Activated CD4-positive, alpha-beta memory T cell treated with anti-CD3 and anti-CD28 coated beads for 36 hours (primary cell): ENCODE measurements at places on chromosomes 12 and 14. TPM values are rescaled to one million over a fixed set of nuclear protein-coding genes. Genes with fewer than 3 reads are reported as not detected.

SPTLC2 gene
- 23.6 TPM for total RNA-seq

CREBL2 gene
- total RNA-seq: 30.4 TPM

DNA sequence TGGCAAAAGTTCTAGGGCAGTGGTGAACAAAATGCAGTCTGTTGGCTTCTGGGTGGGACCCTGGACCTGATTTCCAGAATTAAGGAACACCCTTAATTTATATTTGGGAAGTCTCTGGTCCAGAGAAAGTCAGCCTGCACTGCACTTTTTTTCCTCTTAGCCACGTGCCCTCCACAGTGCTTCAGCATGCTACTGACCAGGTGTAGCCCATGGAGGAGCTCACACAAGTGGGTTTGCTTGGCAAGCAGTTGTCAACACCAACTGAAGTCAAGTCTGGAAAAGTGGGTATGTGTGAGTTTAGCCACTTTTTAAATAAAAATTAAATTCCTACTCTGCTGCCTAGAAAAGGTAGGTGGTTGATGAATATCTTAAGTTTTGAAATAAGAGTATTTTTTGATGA, 111.3 kb downstream of the DAAM1 start:
- no peak for DNase-seq

NOS1 gene
- not detected for total RNA-seq

DNA sequence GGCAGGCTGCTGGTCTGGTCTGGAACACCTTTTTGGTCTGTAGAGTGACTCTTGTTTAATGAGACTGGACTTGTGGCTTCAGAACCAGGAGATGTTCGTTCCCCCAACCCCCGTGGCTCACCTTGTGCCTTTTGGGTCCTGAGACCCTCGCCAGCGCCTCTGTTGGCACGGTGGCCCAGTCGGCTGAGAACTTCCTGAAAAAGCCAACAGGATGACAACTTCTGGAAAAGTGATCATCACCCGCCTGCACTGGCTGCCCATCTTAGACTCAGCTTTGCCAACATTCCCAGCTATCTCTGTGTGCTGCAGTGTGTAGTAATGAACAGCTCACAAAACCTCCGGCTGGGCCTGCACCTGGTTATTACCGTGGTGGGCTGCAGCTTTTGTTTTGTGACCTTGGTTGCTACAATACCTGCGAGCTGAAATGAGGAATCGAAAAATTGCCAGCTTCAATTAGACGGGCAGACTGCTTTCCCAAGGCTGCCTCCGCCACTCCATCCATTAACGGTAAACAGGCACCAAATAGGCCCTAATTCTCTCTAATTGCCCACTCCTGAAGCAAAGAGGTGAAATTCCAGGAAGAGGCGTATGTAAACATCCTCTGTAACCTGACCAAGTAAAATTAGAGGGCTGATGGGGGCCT, 16.0 kb downstream of the MEG3 start:
- no peak for DNase-seq

- DNase-seq: no peak
Measured at GRCh38 chr12:108479364-108480070, 35.6 kb upstream of the FICD start.

DNA sequence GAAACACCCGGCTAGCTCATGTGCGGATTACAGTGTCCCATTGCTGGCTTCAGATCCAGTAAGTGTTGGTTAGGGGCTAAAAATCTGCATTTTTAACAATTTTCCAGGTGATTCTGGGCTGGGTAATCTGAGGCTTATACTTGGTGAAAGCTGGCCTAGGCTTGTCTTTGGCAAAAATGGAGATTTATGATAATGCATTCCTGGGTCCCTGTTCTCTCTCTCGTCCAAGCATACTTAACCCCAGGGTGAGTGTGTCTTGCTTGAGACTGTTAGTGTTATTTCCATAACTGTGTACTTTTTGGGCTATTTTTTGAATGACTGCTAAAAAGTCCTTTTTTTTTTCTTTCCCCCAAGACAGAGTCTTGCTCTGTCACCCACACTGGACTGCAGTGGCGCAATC, 43.2 kb downstream of the SNAPC1 start:
- DNase-seq: no peak

PLEK2 gene
- 4.1 TPM for total RNA-seq

- no peak for DNase-seq
Measured at GRCh38 chr12:58007875-58008274, 66.5 kb downstream of the ATP23 start.

- peak; percentile 22 for DNase-seq
Measured at GRCh38 chr14:41606532-41607303, at the start of gene LRFN5. LRFN5 (plus strand) TSS chr14:41606876.

RNF212B gene
- total RNA-seq: not detected

LRP1-AS gene
- total RNA-seq: not detected

SLC25A47 gene
- total RNA-seq: not detected

RNF31 gene
- 75.5 TPM for total RNA-seq

- DNase-seq: no peak
Measured at GRCh38 chr12:129162805-129163204, 309.5 kb downstream of the GLT1D1 start.

GRCh38 chr12:573232-573631, 90.0 kb downstream of the NINJ2 start:
- no peak for DNase-seq

KRT4 gene
- not detected for total RNA-seq

- DNase-seq: no peak
Measured at GRCh38 chr12:121089031-121089812, 43.5 kb upstream of the P2RX7 start.
